ENCODE measurements at places on chromosomes 3 and 15. TPM values are rescaled to one million over a fixed set of nuclear protein-coding genes. Genes with fewer than 3 reads are reported as not detected.

- no peak for DNase-seq
Observed at GRCh38 chr15:66023311-66023972, 154.2 kb downstream of the RAB11A start.

DNA sequence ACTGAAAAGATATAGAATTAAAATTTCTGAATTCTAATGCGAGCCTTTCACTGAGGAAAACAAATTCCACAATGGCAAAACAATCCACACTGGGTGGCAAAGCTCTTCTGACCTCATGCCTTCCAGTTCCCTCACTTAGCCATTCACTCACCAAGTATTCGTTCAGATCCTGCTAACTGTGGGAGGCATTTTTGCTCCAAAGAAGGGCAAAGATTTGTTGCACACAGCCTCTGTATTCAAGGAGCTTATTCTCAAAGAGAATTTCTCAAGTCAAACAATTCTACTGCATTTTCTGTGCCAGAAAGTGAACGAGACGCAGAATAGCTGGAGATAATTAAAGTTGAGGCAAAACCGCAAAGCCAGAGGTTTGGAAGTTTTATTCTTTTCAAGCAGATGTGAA, 77.3 kb downstream of the CPNE4 start:
- no peak for DNase-seq

DNA sequence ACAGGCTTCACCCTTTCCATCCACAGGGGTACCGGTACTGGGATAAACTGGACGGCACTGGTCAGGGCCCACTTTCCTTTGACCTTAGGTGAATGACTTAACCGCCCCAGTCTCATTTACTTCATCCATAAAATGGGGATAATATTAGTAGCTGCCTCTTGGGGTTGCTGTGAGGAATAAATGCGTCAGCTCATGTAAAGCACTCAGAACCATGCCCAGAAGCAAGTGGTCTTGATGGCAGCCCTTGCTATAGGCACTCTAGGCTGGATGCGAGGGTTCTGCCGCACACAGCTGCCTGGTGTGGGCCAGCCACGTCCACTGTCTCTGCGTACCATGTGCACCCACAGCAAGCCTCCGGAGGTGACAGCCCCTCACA, 32.2 kb upstream of the FBLN2 start:
- no peak for DNase-seq

GRCh38 chr15:88563638-88564037, 17.2 kb upstream of the DET1 start:
- DNase-seq: no peak

- no peak for DNase-seq
Observed at GRCh38 chr3:38538773-38539353, 42.7 kb downstream of the EXOG start.

GRCh38 chr3:138197524-138197923, 10.4 kb downstream of the ARMC8 start:
- no peak for DNase-seq

DNA sequence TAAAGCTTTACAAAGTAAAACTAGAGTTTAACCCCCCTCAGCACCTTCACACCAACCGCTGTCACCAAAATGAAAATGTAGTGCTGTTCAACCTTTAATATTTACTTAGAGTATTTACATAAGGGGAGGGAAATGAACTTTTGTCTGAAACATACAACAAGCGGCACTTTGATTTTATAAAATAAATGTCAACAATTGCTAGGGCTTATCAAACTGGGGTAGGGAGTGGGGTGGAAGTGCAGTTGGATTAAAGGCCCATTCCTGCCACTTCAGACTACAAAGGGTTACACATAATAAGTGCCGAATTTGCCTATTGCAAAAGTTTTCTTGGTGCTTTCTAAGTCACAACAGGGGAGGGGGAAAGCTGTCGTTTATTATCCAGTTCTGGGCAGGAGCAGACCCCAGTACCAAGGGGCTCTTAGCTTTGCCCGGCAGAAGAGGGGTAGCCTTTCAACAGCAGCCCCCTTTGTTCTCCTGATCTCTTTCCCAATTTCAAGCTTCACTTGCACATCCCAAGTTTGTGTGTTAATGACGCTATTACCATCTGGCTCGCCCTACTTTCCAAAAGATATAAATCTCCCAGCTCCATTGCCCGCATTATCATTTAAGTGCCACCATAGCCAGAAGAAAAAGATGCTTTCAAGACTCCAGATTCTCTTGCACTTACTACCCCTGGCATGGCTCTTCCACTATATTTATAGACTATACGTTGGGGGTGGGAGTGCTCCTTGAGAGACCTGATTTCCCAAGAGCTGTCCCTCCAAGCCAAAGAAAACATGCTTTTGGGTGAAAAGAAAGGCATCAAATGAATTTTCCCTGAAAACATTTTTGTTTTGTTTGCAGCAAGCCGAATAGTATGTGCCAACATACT, 17.0 kb downstream of the SOX2 start:
- DNase-seq: no peak

GRCh38 chr3:63076357-63076756, 201.1 kb upstream of the CADPS start:
- no peak for DNase-seq

GRCh38 chr3:68743521-68743920, 188.8 kb downstream of the TAFA4 start:
- DNase-seq: no peak

- DNase-seq: no peak
Observed at GRCh38 chr3:13648060-13649001, 99.4 kb downstream of the FBLN2 start.

DNA sequence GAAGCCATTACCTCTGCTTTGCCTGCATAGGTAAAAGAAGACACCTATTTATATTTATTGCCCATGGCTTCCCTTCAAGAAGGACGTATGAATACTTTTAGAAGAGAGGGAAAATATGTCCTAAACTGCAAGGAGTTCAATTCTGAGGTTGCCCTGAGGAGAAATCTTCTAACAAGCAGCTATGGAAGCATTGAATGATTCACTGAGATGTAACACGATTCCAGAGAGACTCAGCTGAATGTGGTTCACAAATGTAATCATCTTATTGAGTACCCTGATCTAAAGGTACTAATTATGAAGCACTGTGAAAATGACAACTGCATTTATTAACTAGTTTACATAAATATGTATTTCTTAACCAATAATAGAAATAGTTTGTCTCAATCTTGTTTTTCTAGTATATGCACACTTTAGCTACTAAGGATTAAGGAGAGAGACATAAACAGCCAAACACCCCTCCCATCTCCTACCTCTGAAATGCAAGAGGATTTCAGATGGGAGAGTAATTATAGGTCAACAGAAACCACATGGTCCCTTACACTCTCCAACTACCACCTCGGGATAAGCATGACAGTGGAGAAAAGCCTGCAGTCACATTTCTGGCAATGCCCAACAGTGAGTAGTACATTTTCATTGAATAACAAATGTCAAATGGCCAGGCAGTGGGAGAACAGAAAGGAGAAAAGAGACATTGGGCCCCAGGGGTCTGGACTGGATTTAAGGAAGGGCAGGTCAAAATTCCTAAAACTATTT, 506.2 kb upstream of the IL12A start:
- no peak for DNase-seq

- no peak for DNase-seq
Observed at GRCh38 chr3:135513106-135514059, 452.1 kb upstream of the PPP2R3A start.

- DNase-seq: no peak
Observed at GRCh38 chr3:58998476-58999117, 51.2 kb downstream of the CFAP20DC start.

GRCh38 chr3:187743195-187744141, 1.8 kb downstream of the BCL6 start:
- DNase-seq: no peak

GRCh38 chr3:128445357-128445756, 21.3 kb downstream of the DNAJB8 start:
- DNase-seq: no peak

DNA sequence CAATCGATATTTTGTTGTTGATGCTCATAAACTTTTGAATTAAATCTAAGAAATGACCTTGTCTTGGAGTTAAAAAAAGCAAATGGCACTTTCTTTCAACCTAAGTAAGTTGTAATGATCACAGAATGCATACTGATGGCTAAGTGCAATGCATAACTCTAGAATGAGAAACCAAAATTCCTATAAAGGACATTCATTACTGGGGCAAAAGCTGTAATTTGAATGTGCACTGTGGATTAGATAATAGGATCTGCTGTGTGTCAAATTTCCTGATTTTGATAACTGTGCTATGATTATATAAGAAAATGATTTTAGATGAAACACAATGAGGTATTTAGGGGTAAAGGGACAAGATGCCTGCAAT, 14.3 kb downstream of the SIAH2 start:
- no peak for DNase-seq

GRCh38 chr3:184748219-184749135, 36.6 kb upstream of the MAGEF1 start:
- no peak for DNase-seq

DNA sequence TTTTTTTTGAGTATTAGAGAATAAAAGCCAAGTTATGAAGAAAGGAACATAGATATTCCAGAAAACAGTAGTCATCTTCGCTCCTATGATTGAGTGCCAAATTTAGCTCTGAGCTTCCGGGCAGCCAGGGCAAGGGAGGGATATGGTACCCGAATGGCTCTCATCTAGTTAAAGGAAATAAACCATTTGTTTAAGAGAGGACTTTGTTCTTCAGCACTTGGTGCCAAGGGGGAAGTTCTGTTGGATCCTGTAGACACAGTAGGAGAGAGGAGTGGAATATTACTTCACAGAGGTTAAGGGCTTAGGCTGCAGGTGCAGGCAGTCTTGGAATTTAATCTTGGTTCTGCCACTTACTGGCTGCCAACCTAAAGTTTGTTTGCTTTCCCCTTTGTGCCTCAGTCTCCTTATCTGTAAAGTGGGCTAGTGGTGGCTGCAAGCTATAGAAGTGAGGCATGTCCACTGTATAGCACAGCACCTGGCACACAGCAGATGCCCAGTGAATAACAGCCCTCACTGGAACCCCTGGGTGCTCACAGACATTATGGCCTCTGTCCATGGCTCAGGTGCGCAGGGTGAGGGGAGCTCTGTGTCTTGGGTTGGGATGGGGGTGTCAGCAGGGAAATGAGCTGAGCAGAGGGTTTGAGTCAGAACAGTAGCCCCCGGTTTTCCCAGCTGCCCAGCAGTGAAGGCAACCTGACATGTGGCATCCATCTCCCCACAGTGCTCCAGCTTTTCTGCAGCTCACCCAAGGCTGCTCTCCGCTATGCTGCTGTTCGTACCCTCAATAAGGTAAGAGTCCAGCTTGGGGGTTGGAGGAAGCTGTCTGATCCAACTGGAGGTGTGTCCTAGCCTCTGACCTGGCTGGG, 10.4 kb downstream of the COPG1 start:
- DNase-seq: no peak

DNA sequence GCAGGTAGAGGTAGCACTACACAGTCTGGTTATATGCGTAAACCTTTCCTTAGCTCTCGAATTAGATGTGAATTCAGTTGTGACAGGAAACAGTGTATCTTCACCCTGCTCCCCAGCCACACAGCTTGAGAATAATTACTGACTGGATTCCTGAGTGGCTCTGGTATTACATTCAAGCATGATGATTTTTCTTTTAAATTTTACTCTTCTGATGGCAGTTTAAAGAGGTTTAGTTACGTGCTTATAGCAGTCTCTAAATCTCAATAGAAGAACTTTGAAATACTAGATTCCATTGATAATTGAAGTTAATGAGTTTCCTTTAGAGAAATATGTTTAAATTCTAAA, 98.8 kb downstream of the FNDC3B start:
- DNase-seq: no peak

DNA sequence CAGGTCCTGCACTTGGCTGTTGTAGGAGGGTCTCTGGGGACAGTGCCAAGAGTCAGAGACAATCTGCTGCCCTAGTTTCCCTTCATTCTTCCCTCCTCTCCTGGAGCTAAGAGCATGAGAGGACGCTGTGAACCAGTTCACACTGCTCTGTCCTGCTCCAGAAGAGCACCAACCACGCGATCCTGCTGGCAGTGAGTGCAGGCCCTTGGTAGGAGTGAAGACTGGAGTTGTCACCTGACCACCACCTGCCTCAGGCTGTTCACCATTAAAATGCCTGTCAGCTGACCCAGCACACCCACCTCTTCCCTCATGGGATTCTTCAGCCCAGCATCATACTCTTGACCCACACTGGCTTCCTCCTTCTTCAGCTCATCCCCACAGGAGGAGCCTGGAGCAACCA, 2.9 kb downstream of the TM6SF1 start:
- no peak for DNase-seq

GRCh38 chr3:169662132-169662842, 1.2 kb downstream of the MECOM start:
- DNase-seq: peak; percentile 56

DNA sequence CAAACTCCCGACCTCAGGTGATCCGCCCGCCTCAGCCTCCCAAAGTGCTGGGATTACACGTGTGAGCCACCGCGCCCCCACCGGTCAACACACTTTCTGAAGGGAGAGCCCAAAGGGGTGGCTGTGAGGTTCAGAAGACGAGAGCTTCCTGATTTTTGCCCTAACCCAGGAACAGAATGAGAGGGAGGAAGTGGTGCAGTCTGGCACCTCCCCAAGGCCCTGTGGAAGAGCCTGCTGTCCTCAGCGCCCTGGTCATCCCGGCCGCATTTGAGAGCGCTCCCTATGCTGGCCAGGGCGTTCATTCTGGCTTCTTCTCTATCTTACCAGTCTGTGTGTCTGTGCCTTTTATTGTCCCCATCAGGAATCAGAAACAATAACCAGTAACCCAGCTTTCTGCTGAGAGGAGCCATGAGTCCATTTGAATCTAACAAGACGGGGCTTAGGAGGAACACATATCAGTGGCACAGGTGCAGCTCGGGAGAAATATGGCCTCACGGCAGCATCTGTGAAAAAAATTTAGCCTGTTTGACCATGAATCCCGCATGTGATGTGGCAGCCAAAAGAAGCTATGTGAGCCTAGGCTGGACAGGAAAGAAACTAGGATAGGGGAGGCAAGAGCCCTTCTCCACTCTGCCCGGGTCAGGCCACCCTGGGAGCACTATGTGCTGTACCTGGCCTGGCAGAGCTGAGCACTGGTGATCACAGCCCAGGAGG, 12.9 kb downstream of the BDH1 start:
- DNase-seq: no peak

DNA sequence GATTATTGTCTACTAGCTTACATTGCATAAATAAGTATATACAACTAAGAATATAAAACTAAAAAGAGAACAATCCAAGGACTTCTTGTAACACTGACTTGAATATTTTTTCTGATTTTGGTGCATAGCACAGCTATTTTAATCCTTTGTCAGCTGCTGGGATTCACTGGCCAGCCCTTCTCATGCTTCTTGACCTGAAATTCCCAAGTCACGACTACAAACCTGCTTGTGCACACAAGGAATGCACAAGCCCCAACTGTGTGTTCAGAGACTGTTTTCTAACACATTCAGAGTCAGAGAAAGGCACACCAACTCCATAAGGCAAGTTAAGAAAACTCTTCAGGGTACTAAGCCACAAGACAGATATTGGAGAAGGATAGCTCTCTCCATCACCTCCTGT, 80.9 kb downstream of the TNIK start:
- DNase-seq: no peak

Gene LRRIQ4
- polyA plus RNA-seq: 0.32 TPM

Gene LMOD3
- polyA plus RNA-seq: 0.05 TPM

Gene FBXL2
- 30.7 TPM for polyA plus RNA-seq

Gene GOLGA6L7
- 1.4 TPM for polyA plus RNA-seq

Gene ENTPD3
- 2.1 TPM for polyA plus RNA-seq

Gene MAP6D1
- polyA plus RNA-seq: 1.3 TPM

Gene MESP1
- polyA plus RNA-seq: 1.4 TPM

Gene GOLGA8S
- 1.4 TPM for polyA plus RNA-seq

Gene DPPA2
- polyA plus RNA-seq: 1.3 TPM

Gene AGBL1
- polyA plus RNA-seq: 0.11 TPM

Gene GPR62
- polyA plus RNA-seq: 0.57 TPM

Gene DUOXA2
- not detected for polyA plus RNA-seq

Gene PCCB
- 58.3 TPM for polyA plus RNA-seq

Gene LIPH
- 1.2 TPM for polyA plus RNA-seq

Measured in left renal cortex interstitium (tissue), 4 donors.